ENCODE measurements at places on chromosomes 7 and 10.

- DNase-seq, result no peak
These were observed 59.7 kb upstream of the PRSS1 start for GRCh38 chr7:142689439-142690120.

DNA sequence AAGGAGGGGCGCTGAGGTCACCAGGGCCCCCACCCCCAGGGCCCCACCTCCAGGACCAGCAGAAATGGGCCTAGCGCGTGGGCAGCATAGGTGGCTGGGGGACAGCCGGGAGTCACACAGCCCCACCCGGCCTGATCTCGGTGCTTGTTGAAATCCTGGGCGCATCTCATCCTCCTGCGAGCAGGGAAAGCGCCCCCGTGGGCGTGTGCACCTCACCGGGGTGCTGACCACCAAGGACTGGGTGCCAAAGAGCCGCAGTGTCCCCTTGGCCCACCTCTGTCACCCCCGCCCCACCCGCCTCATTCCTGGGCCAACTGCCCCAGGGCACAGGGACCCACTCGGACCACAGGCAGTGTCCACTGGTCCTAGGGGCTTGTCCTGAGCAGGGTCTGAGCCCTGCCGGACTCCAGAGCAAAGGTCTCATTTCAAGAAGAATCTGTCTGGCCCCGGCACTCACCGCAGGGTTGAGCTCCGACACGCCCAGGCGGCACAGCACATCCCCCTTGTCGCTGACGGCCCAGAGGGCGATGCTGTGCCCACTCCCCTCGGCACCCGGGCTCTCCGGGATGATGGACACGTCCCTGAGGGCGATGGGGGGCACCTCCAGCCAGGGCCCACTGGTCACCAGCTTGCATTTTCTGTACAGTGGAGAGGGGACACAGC, 11.4 kb downstream of the BHLHA15 start:
- DNase-seq, result no peak

GRCh38 chr7:127256041-127256725, 3.4 kb upstream of the GRM8 start:
- no peak for DNase-seq

GRCh38 chr10:3827266-3827665, 42.3 kb upstream of the KLF6 start:
- DNase-seq, result no peak

Measured in stimulated activated CD4-positive, alpha-beta T cell treated with anti-CD3 and anti-CD28 coated beads, Interleukin-12 subunit alpha, Interleukin-12 subunit beta, amount 100 ng/mL, for 48 hours (primary cell).